ENCODE measurements at places on chromosomes 12 and 14.
A peak's percentile ranks its signal among the peaks of the same experiment; 100 is the strongest.

DNA sequence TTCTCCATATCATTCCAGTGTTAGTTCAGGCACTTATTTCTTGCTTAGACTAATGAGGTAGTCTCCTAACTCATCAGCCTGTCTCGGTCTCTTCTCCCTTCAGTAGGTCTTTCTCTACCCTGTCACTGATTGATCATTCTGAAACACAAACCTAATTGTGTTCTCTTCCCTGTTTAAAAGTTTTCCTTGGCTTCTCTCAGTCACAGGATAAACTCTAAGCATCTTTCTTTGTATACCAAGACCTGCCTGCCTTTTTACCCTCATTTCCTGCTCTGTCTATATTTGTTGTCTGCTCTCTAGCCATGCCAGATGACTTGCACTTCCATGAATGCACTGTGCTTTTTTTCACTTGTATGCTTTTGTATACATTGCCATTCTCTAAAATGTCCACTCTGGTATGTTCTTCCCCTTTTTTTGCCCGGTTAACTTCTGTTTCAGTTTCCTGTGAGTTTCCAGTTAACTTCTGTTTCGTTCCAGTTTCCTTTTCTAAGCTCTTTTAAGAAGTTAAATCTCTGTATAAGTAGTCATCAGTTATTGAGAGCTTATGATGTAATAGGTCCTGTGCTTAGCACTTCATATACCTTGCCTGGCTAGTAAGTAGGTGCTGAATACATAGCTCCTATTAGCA lies 12.8 kb downstream of the DIP2B start:
- no peaks in the 10 kb centered on the region for H3K27me3 ChIP-seq
- peaks cover 25% of the 10 kb centered on the region for H3K4me1 ChIP-seq
- no peaks in the 10 kb centered on the region for H3K36me3 ChIP-seq

DNA sequence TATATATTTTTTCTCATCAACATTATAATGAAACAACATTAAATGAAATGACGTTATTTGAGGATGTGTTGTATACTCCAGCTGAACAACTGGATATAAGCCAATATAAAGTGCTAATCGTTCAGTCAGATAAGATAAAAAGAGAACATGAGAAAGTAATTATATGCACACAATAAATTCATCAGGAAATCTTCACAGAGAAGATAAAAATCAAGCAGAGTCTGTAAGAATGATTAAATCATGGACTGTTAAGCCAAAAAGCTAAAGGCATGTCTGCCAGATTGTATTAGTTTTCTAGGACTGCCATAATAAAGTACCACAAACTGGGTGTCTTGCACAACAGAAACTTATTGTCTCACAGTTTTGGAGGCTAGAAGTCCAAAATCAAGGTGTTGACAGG lies 178.6 kb downstream of the NELL2 start:
- no peak for DNase-seq
- no peak overlapping the region for H3K4me3 ChIP-seq
- no peak overlapping the region for H3K27ac ChIP-seq

DNA sequence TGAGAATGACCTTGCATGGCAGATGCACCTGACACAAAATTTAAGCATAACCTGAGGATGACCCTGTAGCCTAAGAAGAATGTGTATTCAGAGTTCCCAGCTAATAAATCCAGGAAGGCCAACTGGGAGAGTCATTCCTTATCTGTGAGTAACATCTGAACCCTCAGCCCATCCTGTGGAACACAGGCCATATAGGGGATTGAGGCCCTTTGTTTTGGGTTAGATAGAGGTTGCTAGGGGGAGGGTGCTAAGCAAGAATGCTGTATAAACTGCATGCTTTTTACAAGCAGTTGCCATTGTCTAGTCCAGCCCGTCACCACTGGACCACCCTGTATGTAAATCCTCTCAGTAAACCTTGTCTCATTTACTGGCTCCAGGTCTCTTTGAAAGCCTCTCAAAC lies 77.0 kb downstream of the BICD1 start:
- H3K36me3 ChIP-seq = peaks cover 10% of the 10 kb centered on the region
- no peaks in the 10 kb centered on the region for H3K27me3 ChIP-seq
- no peak overlapping the region for H3K4me3 ChIP-seq
- no peaks in the 10 kb centered on the region for H3K4me1 ChIP-seq
- DNase-seq = no peak

GRCh38 chr14:36027354-36027753 lies 149.2 kb downstream of the PTCSC3 start:
- H3K4me1 ChIP-seq = no peaks in the 10 kb centered on the region
- H3K36me3 ChIP-seq = no peaks in the 10 kb centered on the region
- H3K27ac ChIP-seq = no peak overlapping the region
- H3K4me3 ChIP-seq = no peak overlapping the region

GRCh38 chr14:56490379-56490778 lies 89.2 kb upstream of the TMEM260 start:
- no peak for DNase-seq
- no peaks in the 10 kb centered on the region for H3K27me3 ChIP-seq
- H3K4me3 ChIP-seq = no peak overlapping the region
- H3K4me1 ChIP-seq = peaks cover 9% of the 10 kb centered on the region

DNA sequence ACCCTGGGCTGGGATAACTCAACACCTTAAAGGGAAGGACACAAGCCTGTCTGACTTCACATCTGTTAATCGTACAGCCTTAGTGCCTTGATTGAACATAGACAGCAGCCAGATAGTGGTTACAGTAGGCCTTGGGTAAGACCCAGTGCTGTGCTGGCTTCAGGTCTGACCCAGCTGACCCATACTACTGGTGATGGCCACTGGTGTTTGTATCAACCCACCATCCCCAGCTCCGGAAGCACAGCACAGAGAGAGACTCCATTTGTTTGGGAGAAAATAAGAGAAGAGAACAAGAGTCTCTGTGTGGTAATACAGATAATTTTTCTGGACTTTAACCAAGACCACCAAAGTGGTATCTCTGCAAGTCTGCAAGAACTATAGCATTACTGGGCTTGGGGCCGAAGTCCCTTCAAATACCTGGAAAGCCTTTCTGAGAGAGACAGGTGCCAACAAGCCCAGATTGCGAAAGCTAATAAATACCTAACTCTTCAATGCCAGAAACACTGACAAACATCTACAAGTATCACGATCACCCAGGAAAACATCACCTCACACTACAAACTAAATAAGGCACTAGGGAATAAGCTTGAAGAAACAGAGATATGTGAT lies 330.1 kb upstream of the GARIN2 start:
- H3K4me3 ChIP-seq = no peak overlapping the region
- DNase-seq = no peak
- H3K27me3 ChIP-seq = no peaks in the 10 kb centered on the region
- H3K27ac ChIP-seq = no peak overlapping the region
- H3K4me1 ChIP-seq = no peaks in the 10 kb centered on the region

DNA sequence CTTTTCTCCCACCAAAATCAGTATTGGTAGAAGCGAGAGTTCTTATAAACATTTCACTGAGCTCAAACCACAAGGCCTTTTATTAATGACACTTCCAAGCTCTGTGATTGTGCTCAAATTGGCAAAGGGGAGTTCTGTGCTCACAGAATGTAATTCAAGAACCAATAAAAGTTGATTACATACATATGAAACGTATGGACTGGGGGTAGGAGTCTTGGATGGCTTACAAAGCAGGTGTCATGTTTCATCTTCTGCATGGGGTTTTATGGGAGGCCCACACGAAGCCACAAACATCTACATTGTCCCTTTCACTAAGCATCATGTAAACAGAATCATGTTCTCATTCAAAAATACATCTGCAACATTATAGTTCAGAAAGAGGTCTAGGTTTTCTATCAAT lies 828.3 kb downstream of the VRK1 start:
- no peak for DNase-seq
- no peak overlapping the region for H3K27ac ChIP-seq
- H3K36me3 ChIP-seq = no peaks in the 10 kb centered on the region
- H3K4me1 ChIP-seq = no peaks in the 10 kb centered on the region

DNA sequence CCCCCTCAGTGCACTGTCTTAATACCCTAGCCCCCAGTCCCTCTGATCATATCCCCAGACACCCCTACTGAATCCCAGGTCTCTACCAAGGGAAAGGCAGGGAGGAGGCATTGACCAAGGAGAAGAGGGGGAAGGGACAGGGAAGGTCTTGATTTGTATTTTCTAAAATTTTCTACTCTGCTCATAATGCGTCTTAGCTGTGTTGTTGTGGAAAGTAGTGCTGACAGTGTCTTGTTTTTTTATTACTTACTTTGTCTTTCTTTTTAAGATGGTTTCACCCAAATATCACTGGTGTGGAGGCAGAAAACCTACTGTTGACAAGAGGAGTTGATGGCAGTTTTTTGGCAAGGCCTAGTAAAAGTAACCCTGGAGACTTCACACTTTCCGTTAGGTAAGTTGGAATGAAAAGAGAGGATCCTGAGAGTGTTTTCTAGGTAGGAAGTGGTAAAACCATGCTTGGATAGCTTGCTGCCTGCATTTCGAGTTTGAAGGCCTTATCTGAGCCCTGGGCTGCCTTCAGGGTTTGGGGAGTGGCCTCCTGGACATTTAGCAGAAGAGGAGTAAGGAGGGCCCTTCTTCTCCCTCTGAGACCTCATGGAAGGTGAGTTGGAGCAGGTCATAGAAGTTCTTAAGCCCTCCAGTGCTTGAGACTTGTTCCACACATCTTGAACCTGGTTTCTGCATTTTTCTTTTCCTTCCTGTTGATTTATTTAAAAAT lies 27.4 kb downstream of the PTPN11 start:
- no peak for DNase-seq
- H3K36me3 ChIP-seq = no peaks in the 10 kb centered on the region
- H3K27ac ChIP-seq = no peak overlapping the region
- no peaks in the 10 kb centered on the region for H3K4me1 ChIP-seq

GRCh38 chr12:42469355-42470175 lies 120.0 kb downstream of the PRICKLE1 start:
- no peaks in the 10 kb centered on the region for H3K36me3 ChIP-seq
- no peak overlapping the region for H3K27ac ChIP-seq
- no peaks in the 10 kb centered on the region for H3K27me3 ChIP-seq
- H3K4me1 ChIP-seq = peaks cover 55% of the 10 kb centered on the region
- no peak overlapping the region for H3K4me3 ChIP-seq

GRCh38 chr14:21346532-21347135 lies 37.2 kb downstream of the SUPT16H start:
- H3K27ac ChIP-seq = no peak overlapping the region
- H3K27me3 ChIP-seq = no peaks in the 10 kb centered on the region

GRCh38 chr12:64450711-64451486 lies 1.0 kb upstream of the TBK1 start:
- no peak overlapping the region for H3K27ac ChIP-seq
- H3K4me3 ChIP-seq = peak overlapping the region; percentile 97
- DNase-seq = no peak
- peaks cover 4% of the 10 kb centered on the region for H3K4me1 ChIP-seq
- no peaks in the 10 kb centered on the region for H3K27me3 ChIP-seq

- no peak for DNase-seq
- H3K27ac ChIP-seq = no peak overlapping the region
- no peaks in the 10 kb centered on the region for H3K36me3 ChIP-seq
Measured at GRCh38 chr14:103209506-103209905, 86.2 kb downstream of the TNFAIP2 start.

- no peaks in the 10 kb centered on the region for H3K27me3 ChIP-seq
- DNase-seq = no peak
- H3K36me3 ChIP-seq = no peaks in the 10 kb centered on the region
- no peaks in the 10 kb centered on the region for H3K4me1 ChIP-seq
- no peak overlapping the region for H3K4me3 ChIP-seq
Measured at GRCh38 chr12:76792828-76793227, 28.9 kb downstream of the ZDHHC17 start.

DNA sequence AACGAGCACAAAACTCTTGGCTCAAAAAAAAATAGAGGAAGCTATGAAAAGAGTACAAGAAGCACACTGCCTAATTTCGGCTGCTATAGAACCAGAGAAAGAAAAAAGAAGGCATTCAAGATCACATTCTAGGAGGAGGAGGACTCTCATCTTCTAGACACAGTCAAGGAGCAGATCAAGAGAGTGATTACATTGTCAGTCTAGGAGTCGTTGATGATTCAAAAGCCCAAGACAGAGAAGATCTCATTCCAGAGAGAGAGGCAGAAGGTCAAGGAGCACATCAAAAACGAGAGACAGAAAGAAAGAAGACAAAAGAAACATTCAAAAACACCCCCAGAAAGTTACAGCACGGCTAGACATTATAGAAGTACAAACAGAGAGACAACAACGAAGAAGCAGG lies 131.8 kb upstream of the AEBP2 start:
- H3K27me3 ChIP-seq = no peaks in the 10 kb centered on the region
- no peak for DNase-seq
- H3K4me1 ChIP-seq = no peaks in the 10 kb centered on the region

GRCh38 chr12:106189341-106189740 lies 50.6 kb upstream of the NUAK1 start:
- no peak overlapping the region for H3K27ac ChIP-seq
- H3K4me3 ChIP-seq = no peak overlapping the region
- H3K27me3 ChIP-seq = no peaks in the 10 kb centered on the region
- no peaks in the 10 kb centered on the region for H3K36me3 ChIP-seq
- DNase-seq = no peak
- peaks cover 18% of the 10 kb centered on the region for H3K4me1 ChIP-seq

DNA sequence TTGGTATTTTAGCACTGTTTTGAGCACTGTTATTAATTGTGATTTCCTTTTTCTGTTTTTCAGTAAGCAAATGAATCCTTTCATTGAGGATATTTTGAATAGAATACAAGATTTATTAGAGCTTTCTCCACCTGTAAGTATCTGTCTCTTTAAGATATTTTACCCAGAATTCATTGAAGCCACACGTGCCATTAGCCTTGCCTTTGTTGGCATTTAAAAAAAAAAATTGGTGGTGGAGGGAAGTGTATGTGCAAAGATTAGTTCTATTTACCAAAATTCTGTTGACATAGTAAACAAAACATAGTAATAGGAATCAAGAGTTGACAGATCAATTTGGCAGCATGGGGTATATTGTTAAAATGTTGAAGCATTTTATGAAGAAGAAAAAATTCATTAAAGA lies 23.8 kb downstream of the XPOT start:
- H3K27me3 ChIP-seq = no peaks in the 10 kb centered on the region
- H3K4me1 ChIP-seq = no peaks in the 10 kb centered on the region
- H3K4me3 ChIP-seq = no peak overlapping the region
- peaks cover 19% of the 10 kb centered on the region for H3K36me3 ChIP-seq
- no peak for DNase-seq

GRCh38 chr12:121894633-121895032 lies 6.0 kb downstream of the PSMD9 start:
- no peak for DNase-seq
- no peaks in the 10 kb centered on the region for H3K27me3 ChIP-seq
- peaks cover 39% of the 10 kb centered on the region for H3K4me1 ChIP-seq
- H3K27ac ChIP-seq = no peak overlapping the region
- no peak overlapping the region for H3K4me3 ChIP-seq
- H3K36me3 ChIP-seq = no peaks in the 10 kb centered on the region

GRCh38 chr14:68089146-68089731 lies 269.7 kb downstream of the RAD51B start:
- H3K36me3 ChIP-seq = no peaks in the 10 kb centered on the region
- H3K4me3 ChIP-seq = no peak overlapping the region
- no peaks in the 10 kb centered on the region for H3K4me1 ChIP-seq

- H3K27me3 ChIP-seq = no peaks in the 10 kb centered on the region
- H3K4me3 ChIP-seq = peak overlapping the region; percentile 6
- no peak for DNase-seq
- no peaks in the 10 kb centered on the region for H3K36me3 ChIP-seq
Measured at GRCh38 chr12:113244478-113244958, 23.3 kb downstream of the TPCN1 start.
